ENCODE measurements at places on chromosomes 2 and 18.

GRCh38 chr2:158507141-158507540 lies 50.4 kb downstream of the PKP4 start:
- DNase-seq, result no peak

- DNase-seq, result peak; percentile 55
Measured at GRCh38 chr2:169221745-169222369, 140.5 kb downstream of the LRP2 start.

GRCh38 chr2:235325151-235325550 lies 168.7 kb upstream of the AGAP1 start:
- no peak for DNase-seq

GRCh38 chr2:168470320-168471162 lies 14.5 kb downstream of the CERS6 start:
- DNase-seq, result no peak

Data from cardiac fibroblast (primary cell).